ENCODE measurements at places on chromosomes 5 and 9. TPM values are rescaled to one million over a fixed set of nuclear protein-coding genes. Genes with fewer than 3 reads are reported as not detected.

Gene PCDHB9
- under 0.01 TPM for total RNA-seq

Gene LAMC3
- not detected for total RNA-seq

Gene PRDM9
- under 0.01 TPM for total RNA-seq

Gene OSMR
- total RNA-seq = 161 TPM

Gene NTMT1
- 28.9 TPM for total RNA-seq

Gene SUSD3
- 0.78 TPM for total RNA-seq

Gene IL17B
- not detected for total RNA-seq

Gene SLC25A48
- total RNA-seq = not detected

Gene F2RL2
- total RNA-seq = not detected

Gene SPAG8
- not detected for total RNA-seq

Gene SLC1A1
- total RNA-seq = 1.8 TPM

Gene DNAH5
- total RNA-seq = 0.50 TPM

Gene EGFLAM
- total RNA-seq = 0.93 TPM

Gene KIAA1191
- 101 TPM for total RNA-seq

Gene RMRP
- 104,493 TPM for total RNA-seq

Gene CDC25C
- 0.34 TPM for total RNA-seq

Gene NME5
- total RNA-seq = under 0.01 TPM

Gene PCDHGA6
- total RNA-seq = 1.1 TPM

Gene GFRA3
- not detected for total RNA-seq

Gene CAMK4
- 0.07 TPM for total RNA-seq

Gene TGFBI
- 721 TPM for total RNA-seq

Gene ORM2
- total RNA-seq = not detected

Gene LPAR1
- 15.9 TPM for total RNA-seq

Gene CEL
- total RNA-seq = 0.34 TPM

Gene UBE2QL1
- total RNA-seq = not detected

Gene SYNPO
- total RNA-seq = 1.4 TPM

Gene STPG3
- total RNA-seq = not detected

Gene RAI14
- total RNA-seq = 187 TPM

Gene GFI1B
- not detected for total RNA-seq

Gene PSD2
- total RNA-seq = under 0.01 TPM

Gene MAST4
- 73.2 TPM for total RNA-seq

Gene STOML2
- total RNA-seq = 216 TPM

Gene SOX30
- total RNA-seq = not detected

Gene SPATA31E1
- not detected for total RNA-seq

Gene IGFBPL1
- total RNA-seq = not detected

Gene PCDHGC4
- total RNA-seq = 1.2 TPM

Gene PAEP
- not detected for total RNA-seq

Gene NELFB
- 66.1 TPM for total RNA-seq

Gene ADAMTS12
- total RNA-seq = under 0.01 TPM

Gene PLPP1
- total RNA-seq = 20.8 TPM

Gene ANGPTL2
- total RNA-seq = under 0.01 TPM

Gene PGGT1B
- total RNA-seq = 25.6 TPM

Gene DMRTA1
- 5.5 TPM for total RNA-seq

Gene FRMD3
- 0.43 TPM for total RNA-seq

Gene ENTR1
- total RNA-seq = 77.6 TPM

Gene CCL21
- total RNA-seq = not detected

Gene CDH6
- total RNA-seq = 0.14 TPM

Gene ITGA1
- total RNA-seq = 1.4 TPM

Gene PDCD1LG2
- total RNA-seq = 7.8 TPM

Gene NUP155
- total RNA-seq = 36.6 TPM

Gene LECT2
- total RNA-seq = not detected

Gene GOLM1
- 55.1 TPM for total RNA-seq

Gene GABRA6
- not detected for total RNA-seq

Gene ANKRD20A1
- total RNA-seq = under 0.01 TPM

Gene GEMIN5
- total RNA-seq = 31.2 TPM

Measured in nasal cavity respiratory epithelium epithelial cell of viscerocranial mucosa (primary cell).